ENCODE measurements at places on chromosomes 16 and 17.

GRCh38 chr16:58498341-58499091, 1.4 kb upstream of the NDRG4 start:
- DNase-seq: no peak

DNA sequence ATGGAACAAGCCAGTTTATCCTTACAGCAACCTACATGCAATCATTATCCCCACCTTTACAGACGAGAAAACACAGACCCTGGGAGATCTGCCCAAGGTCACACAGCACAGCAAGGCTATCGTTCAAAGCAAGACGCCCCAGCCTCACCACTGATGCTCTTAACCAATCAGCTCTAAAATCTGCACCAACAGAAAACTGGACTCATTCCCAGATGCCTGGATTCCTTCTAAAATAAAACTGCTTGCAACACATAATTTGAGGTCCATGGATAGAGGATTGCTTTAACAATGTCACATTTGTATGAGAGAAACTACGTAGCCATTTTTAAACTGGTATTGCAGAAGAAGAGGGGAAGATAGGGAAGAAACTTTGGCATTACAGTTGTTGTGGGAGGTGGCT, 6.8 kb downstream of the COTL1 start:
- DNase-seq: no peak

- DNase-seq: no peak
These were observed 126.4 kb downstream of the KCNJ2 start for GRCh38 chr17:70295731-70296130.

- DNase-seq: no peak
These were observed 83.2 kb downstream of the CDK5R1 start for GRCh38 chr17:32570081-32570396.

DNA sequence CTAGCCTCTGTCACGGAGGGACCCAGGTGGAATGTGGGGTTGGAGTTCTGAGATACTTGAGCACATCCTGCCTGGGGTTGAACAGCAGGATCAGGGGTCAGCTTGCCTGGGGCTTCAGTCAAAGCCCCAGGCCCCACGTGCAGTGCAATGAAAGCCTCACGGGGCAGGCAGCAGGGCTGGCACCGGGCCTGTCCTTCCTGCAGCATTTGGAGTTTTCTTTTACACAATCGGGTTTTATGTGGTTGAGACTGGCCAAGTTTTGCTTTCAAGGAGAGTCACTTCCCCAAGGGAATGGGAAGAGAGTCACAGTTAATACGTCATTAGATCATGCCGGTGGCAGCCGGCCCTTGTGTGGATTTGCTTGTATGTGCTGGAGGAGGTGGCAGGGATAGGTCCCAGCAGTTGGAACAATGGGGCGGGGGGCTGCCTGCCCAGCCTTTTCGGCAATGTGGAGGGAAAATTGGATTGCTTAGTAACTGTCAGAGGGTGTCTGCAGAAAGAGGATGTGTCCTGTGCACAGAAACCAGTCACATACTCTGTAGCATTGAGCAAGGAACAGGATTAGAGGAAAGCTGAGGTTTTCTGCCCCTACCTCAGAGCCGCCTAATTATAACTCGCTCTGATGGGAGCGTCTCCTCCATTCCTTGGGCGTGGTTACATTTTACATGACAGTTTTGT, 4.5 kb downstream of the RMI2 start:
- no peak for DNase-seq

Data from NCI-H1105 (cell line).